CD8-positive, alpha-beta T cell (primary cell): ENCODE measurements at places on chromosomes 16 and 17. TPM values are rescaled to one million over a fixed set of nuclear protein-coding genes. Genes with fewer than 3 reads are reported as not detected.

DNA sequence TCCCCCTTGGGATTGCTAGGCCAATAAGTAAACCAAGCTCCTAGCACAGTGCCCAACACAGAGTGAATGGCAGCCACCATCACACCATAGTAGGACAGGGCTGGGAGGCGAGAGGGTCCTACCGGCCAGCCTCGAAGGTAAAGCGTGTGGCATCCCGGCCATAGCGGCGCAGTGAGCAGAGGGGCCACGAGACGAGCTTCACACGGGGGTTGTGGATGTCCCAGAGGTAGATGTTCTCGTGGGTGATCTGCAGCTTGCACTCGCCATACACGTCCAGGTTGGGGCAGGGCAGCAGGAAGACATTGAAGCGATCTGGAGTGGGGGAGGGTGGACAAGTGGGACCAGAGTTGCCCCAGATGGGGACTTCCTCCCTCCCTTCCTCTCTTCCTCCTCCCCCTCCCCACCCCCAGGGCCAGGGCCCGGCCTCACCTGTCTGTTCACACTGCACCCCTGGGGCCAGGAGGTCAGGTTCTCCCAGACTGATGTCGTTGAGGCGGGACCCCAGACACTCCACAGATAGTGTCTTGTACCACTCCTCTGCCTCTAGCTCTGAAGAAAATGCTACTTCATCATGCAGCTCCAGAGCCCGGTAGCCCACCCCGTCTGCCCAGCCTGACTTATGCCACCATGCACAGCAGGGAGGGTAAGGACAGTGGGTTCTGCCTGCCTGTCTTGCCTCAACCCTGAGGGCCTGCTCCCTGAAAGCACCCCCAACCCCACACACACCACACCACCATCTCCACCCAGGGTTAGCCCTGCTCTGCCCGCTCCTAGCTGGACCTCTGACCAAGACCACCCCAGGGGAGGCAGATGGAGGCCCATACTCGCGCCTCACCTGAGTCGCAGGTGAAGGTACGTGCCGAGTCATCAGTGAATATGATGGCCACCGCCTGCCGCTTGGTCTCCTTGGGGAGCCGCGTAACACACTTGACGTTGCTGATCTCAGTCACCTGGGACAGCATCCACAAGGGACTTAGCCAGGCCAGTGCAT, 11.3 kb downstream of the DOK4 start:
- DNase-seq: no peak

GRCh38 chr16:49419006-49419405, 45.4 kb downstream of the C16orf78 start:
- no peak for DNase-seq

GRCh38 chr16:72997141-72997542, 50.8 kb downstream of the ZFHX3 start:
- DNase-seq: no peak

DNA sequence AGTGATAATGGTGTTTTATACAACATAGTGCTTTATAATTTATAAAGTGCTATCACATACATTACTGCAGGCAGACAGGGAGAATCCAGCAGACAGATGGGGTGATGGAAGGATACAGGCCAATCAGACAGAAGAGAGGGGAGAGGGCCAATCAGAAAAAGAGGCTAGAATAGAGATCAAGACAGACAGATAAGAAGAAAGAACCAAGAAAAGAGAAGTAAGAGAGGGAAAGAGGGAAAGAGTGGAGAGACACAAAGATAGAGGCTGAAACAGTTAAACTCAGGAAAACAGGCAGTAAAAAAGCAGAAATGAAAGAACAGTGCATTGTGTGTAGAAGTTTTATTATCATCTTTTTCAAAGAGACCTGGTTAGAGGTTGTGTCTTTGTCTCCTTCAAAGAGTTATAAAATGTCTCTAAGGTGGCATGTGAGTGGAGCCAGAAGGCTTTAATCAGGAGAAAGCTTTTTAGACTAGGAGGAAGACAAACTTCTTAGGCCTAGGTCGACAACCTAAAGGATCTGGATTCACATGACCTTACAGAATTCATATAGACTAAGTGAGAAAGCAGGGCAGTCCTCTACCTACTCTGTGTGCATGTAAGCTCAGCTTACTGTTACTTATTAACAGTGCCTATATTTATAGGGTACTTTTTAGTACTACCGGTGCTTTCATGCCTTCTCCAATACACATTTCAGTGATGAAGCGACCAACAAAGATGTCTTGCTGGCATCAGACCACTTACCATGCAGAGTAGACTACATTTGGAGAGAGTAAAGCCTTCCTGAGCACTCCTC, 8.3 kb upstream of the CHD3 start:
- DNase-seq: no peak

DNA sequence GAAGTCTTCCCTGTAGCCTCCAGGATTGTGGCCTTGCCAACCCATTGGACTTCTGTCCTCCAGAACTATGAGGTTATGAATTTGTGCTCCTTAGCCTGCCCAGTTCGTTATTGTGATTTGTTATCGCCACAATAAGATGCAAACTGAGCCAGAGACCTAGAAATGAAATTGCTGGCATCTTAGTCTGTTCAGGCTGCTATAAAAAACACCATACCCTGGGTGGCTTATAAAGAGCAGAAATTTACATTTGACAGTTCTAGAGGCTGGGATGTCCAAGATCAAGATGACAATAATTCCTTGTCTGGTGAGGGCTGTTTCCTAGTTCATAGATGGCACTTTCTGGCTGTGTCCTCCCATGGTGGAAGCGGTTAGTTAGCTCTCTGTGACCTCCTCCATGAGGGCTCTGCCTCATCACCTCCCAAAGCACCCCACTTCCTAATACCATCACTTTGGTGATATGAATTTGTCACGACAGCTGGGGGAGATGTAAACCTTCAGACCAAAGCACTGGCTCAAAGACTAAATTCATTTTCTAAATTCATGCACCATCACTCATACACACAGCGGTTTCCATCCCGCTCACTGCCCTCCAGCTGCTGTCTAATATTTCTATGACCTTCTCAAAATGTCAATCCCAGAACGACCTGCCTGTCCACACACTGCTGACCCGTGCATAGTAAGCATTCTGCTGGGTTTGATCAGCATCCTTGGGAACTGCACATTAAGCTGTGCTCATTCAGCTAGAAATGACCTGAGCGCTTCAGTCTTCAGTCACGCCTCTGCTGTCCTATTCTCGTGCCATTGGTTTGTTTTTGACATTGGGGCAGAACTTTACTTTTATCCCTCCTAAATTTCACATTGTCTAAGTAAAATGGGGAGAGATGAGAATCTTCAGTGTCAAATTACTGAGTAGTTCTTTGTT, 36.6 kb downstream of the GINS3 start:
- DNase-seq: no peak

GRCh38 chr16:10093576-10093975, 88.7 kb downstream of the GRIN2A start:
- DNase-seq: no peak

DNA sequence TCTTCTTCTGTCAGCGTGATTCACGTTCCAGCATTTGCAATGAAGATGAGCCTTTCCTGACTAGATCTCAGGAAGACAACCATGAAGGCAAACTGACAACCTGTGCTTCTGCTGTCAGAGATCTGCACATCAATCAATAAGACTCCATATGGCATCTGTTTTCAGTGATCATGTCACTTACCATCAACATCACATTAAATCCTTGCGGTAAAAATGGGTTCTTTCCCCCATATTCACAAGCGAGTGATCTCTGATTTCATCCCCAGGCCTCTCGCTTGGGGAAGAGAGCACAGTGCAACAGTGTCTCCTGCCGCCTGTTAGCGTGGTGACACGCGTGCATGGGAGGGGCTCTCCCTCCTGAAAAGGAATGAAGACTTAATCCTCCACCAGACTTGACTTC, 11.1 kb downstream of the NACA2 start:
- no peak for DNase-seq

DNA sequence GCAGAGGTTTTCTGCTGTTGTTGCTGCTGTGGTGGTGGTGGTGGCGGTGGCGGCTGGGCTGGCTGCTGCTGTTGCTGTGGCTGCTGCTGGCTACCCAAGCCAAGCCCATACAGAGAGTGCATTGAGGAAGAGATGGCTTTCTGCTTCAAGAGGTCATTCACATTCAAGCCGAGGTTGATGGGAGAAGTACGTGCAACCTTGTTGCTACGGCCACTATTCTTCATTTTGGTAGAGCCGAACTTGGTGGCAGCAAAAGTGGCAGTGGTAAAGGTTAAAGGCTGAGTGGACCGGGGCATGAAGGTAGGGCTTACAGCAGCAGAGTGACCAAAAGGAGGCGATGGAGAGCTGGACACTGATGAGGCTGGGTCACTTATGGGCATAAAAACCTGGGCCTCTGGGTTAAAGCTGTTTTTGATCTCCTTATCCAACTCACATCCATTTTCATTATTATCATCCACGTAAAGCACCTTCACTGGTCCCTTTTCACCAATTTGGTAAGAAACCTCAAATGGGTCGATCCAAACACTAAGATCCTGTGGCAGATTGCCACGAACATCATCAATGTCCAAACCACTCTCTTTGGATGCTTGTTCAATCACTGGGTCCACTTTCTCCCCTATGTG, 2.8 kb downstream of the TOB1 start:
- DNase-seq: no peak

GRCh38 chr17:80883831-80884735, 107.6 kb upstream of the CHMP6 start:
- DNase-seq: no peak

GRCh38 chr16:68700831-68701230, 36.3 kb upstream of the CDH1 start:
- DNase-seq: no peak

- no peak for DNase-seq
These were observed 21.9 kb downstream of the PLEKHG4 start for GRCh38 chr16:67301080-67301782.

- no peak for DNase-seq
These were observed 37.8 kb downstream of the IKZF3 start for GRCh38 chr17:39826334-39826733.

GRCh38 chr16:57277586-57277985, 6.9 kb downstream of the PLLP start:
- peak; percentile 25 for DNase-seq

- DNase-seq: peak; percentile 29
These were observed 2.5 kb downstream of the ADAT1 start for GRCh38 chr16:75620326-75621169.

DNA sequence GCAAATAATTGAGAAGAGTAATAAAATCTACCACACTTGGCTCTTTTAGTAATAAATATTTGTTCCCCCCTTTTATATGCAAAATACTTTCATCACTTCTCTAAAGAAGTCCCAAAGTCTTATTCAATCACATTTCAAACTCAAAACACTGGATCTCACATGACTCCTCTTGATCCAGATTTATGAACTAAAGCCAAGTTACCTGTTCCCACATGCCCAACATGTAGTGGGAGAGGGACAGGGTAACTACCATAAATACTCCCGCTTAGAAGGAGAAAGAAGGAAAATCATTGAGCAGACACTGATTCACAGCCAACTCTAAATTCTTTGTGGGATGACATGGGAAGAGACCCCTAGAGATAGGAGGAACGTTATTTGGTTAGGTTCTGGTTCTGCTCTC, 64.9 kb upstream of the PMFBP1 start:
- no peak for DNase-seq

GRCh38 chr17:2054262-2054511, 716 bp upstream of the HIC1 start:
- DNase-seq: no peak

GRCh38 chr16:89697616-89698331, 3.7 kb downstream of the SPATA2L start:
- no peak for DNase-seq

DNA sequence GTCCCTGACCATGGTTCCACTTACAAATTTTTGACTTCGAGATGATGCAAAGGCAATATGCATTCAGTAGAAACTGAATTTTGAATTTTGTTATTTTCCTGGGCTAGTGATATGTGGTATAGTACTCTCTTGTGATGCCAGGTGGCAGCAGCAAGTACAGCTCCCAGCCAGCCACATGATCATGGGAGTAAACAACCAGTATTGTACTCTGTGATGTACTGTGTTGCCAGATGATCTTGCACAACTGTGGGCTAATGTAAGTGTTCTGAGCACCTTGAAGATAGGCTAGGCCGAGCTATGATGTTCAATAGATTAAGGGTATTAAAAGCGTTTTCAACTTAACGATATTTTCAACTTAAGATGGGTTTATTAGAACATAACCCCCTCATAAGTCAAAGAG, 250.8 kb downstream of the STX8 start:
- no peak for DNase-seq

DNA sequence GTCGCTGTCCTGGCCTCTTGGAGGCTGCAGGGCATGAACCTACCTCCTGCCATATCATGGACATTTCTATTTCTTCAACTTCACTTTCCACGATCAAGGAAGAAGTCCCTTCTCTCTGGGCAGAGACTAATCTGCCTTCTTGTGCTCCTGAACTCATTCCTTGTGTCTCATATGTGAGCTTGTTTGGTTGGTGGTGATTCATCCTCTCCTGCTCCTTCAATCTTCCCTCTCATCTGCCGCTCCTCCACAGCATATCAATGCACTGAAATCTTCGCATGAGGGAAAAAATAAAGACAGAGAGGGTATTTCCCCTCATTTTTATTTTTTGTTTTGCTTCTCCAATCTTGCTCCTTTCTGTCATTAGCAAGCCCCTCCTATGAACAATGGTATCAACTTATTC, 571.7 kb upstream of the GOT2 start:
- DNase-seq: no peak

DNA sequence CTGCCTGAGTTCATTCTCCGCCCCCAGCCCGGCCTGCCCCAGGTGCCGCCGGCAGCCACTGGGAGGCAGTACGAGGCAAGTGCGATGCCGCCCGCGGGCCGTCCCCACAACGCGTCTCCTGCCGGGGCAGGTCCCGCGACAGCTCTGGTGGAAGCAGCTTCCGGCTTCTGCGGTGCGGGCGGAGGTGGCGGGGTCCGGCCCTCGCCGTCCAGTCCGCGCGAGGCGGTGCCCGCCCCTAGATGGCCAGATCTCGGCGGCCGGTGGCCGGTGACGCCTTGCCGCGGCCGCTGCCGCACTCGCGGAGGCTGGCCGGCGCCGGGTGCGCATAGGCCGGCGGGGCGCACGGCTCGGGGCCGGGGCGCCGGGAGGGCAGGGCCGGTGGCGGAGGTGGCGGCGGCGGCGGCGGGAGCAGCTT, 1.8 kb downstream of the GJD3 start:
- peak; percentile 55 for DNase-seq

DNA sequence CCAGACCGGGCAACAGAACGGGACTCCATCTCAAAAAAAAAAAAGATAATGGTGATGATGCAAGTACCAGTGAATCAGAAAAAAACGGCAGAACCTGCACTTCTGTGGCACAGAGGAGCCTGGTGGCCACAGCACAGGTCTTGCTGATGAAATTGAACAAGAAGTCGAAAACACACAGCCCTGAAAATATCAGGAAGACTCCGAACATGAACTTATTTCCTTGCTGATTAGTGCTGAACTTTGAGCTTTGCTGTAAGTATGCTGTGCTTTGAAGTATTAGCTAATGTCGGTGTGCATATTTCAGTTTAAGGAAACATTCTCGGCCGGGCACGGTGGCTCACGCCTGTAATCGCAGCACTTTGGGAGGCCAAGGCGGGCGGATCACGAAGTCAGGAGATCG, 10.9 kb upstream of the MYO15B start:
- no peak for DNase-seq

GRCh38 chr17:31788956-31789355, 70.1 kb downstream of the COPRS start:
- no peak for DNase-seq

- DNase-seq: no peak
These were observed 90.1 kb downstream of the TMEM132E start for GRCh38 chr17:34669511-34669910.

SLC47A1 gene
- total RNA-seq: not detected

HOXB7 gene
- total RNA-seq: not detected

ZNF597 gene
- 4.6 TPM for total RNA-seq

CEP112 gene
- total RNA-seq: 1.5 TPM

TBX2 gene
- total RNA-seq: not detected

CDK3 gene
- total RNA-seq: 3.3 TPM

HSF4 gene
- 5.2 TPM for total RNA-seq

HCFC1R1 gene
- total RNA-seq: 7.1 TPM
